ENCODE measurements at places on chromosomes 6 and 20.

- no peak for DNase-seq
Measured at GRCh38 chr6:15259766-15260098, 13.9 kb downstream of the JARID2 start.

GRCh38 chr6:31525553-31525931 lies 3.2 kb upstream of the MCCD1 start:
- DNase-seq: no peak

- DNase-seq: no peak
Measured at GRCh38 chr20:62258499-62259293, 20.4 kb downstream of the OSBPL2 start.

DNA sequence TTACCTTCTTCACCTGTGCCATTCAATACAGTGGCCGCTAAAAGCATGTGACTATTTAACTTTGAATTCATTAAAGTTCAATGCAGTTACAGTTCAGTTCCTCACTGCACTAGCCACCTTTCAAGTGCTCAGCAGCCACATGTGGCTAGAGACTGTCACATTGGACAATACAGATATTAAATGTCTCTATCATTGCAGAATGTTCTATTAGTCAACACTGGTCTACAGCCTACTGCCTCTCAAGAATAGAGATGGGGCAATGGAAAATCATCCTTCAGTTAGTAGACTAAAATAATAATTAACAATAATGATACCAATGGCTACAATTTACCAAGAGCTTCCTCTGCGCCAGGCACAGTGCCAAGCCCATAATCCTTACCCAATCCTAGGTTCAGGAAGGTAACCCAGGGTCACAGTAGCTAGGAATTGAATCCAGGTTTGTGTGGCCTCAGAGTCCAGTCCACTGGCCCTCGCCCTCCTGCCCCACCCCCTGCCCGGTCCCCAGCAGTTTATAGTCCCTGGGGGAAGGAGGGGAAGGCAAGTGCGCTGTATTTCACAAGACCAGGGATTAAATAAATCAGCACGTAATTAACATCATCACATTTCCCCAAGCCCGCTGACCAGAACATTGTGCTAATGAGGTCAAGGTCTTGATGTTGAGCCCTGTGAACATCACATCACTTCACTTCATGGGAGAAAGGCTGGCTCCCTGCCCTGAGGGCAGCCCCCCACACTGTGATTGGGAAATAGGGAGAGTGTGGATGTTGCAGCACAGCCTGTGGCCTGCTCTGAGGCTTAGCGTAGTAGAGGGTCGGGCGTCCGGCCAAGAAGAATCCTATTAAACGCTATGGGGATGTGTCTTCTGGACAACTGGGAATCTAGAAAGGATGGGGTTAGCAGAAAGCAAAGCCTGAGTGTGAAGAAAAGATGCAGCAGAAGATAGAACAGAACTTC lies 147.2 kb downstream of the VEGFA start:
- DNase-seq: no peak

DNA sequence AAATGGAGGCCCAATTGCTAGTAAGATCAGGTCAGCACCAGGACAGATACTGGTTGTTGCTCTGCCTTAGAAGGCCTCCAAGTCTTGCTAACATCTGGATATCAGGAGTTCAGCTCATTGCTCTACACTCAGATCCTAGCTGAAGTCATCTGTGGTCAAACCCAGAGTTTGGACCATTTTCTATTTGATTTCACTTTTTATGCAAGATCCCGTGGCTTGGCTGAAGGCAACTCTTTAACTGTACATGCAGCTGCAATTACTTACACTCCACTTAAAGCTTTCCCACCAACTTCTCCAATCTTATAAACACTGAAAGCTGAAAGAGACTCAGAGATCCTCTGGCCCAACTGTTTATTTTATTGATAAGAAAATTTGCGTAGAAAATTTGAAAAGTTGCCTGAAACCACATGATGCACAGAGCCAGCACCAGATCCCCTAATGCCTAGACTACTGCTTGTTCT lies 2.7 kb downstream of the SLC17A2 start:
- no peak for DNase-seq

DNA sequence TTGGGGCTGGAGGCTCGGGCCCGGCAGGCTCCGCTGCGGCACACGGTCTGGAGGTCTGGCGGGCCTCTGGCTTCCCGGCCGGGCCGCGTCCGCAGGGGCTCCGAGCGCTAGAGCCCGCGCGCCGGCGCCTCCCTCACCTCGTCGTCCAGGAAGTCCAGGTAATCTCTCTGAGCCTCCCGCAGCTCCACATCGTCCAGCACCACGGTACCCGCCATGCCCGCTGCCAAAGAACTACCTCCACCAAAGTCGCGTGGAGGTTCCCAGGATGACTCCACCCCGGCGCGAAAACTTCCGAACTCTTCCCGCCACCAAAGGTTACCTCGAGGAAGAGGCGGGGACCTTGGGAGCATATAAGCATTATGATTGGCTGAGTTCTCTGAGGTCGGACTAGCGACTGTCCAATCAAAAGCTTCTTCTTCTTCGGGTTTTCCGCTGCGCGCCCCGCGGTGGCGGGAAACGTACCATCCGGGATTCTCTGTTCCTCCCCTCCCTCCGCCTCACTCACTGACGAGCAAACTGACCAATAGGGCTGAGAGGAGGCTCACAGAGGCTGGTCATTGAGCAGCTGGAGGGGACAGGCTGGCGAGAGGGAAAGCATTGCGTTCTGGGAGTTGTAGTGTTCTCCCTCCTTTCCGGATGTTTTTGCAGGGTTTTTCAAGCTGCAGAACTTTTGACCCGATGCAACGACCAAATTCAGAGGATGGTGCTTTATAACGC lies at the start of gene MCM3:
TSS of gene MCM3 (minus strand) at position 283 of the 717 bp plus-strand sequence. CDS start at position 215, 68 bp downstream.
- peak; percentile 99 for DNase-seq

GRCh38 chr6:95175927-95176675 lies 401.2 kb upstream of the MANEA start:
- DNase-seq: peak; percentile 59
